ENCODE measurements at places on chromosomes 13 and 19.

DNA sequence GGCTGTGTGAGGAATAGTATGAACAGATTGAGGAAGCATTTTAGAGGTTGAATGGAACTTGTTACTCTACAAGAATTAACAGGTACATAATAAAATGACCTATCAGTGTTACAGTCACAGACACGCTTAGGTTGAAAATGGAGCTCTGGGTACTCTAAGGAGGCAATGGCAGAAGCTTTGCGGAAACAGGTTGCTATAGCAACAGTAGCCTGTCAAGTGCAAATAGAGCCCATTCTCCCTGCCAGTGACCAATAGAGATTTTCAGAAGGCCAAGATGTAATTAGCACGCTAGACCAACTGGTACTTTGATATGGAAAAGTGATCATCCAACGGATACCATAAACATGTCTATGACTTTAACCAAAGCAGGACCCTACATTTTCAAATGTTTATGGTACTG, 148.5 kb upstream of the FREM2 start:
- no peak for DNase-seq

DNA sequence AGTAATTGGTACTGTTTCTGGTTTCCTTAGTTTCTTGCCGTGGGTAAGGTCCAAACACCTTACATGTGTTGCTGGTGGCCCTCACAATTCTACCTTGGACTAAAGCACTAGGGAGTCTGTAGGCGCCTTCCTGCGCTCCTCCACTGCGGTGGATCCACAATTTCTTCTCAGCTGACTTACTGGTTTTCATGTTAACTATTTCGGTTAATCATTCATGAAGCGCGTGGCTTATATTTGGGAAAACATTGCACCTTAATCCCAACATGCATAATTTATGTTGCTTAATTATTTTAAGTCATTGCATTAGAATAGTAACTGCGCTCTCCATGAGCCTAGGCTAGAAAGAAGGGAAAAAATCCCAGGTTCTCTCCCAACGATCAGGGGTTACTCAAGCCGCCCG, 37.7 kb downstream of the ARHGEF7 start:
- no peak for DNase-seq

GRCh38 chr13:99176309-99177276, 24.1 kb upstream of the UBAC2 start:
- DNase-seq: peak; percentile 67

DNA sequence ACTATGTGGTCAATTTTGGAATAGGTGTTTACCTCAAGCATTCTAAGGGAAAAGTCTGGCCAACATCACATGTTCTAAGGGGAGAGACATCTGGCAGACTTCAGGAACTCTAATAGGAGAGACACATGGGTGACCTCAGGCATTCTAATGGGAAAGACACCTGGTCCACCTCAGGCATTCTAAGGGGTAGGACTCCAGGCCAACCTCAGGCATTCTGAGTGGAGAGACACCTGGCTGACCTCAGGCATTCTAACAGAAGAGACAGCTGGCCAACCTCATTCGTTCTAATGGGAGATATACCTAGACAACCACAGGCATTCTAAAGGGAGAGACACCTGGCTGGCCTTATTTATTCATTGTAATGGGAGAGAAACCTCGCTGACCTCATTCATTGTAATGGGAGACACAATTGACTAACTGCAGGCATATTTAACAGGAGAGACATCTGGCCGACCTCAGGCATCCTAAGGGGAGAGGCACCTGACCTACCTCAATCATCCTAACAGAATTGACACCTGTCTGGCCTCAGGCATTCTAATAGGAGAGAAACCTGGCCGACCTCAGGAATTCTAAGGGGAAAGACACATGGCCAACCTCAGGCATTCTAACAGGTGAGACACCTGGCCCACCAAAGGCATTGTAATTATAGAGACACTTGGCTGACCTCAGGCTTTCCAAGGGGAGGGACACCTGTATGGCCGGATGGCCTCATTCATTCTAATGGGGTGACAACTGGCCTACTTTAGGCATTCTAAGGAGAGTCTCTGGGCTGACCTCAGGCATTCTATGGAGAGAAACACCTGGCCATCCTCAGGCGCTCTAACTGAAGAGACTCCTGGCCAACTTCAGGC, 1346.8 kb downstream of the UQCRFS1 start:
- no peak for DNase-seq

GRCh38 chr19:9865732-9866501, 30.8 kb downstream of the PIN1 start:
- no peak for DNase-seq

GRCh38 chr13:84980571-84980970, 818.6 kb downstream of the SLITRK6 start:
- DNase-seq: no peak

DNA sequence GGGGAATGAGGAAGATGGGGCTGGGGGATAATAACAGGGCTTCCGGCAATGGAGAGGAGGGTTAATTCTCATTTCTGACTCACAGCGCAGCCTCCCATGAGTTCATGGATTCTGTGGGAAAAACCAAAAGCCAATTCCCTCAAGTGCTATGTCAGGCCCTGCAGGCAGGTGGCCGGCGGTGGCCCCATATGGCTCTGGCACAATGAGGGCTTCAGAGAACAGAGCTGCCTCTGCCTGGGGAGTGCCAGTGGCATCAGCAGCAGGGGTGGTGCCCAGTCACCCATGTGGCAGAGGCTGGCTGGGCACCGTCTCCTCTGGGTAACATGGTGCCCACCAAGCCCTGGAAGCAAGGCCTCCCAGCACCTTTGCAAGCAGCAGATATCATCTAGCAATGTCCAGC, 69.1 kb downstream of the ALOX5AP start:
- no peak for DNase-seq

DNA sequence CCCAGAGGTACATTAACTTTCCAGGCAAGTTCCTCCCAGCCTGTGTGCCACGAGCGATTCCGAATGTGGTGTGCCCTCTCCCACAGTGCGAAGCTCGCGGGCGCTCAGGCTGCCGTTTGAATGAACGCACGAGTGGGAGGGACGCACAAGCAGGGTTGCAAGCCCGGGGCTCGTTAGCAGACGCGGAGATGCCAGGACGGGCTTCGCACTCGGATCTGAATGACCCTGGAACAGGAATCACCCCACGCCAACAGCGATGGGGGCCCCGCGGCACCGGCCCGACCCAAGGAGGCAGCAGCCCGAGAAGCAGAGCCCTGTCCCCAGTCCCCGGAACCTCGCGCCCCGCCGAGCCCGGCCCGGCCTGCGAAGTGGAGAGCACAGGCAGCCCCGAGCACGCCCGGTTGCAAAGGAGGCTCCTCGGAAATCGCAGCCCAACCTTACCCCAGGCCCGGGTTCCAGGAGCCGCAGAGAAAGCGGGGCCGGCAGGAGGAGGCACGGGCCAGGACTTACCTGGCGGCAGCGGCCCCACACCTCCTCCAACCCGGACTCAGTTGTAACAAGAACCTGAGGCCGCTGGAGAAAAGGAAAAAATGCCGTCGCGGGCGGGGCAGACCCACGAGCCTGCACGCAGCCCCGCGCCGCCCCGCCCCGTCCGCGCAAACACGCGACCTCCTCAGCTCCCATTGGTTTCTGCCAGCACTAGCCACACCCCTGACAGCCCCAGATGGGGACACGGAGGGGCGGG, at the start of gene SLC25A30:
Gene SLC25A30, minus strand, starts transcription at position 584 of the 745 bp plus-strand sequence. CDS start 6,948 bp downstream, outside the sequence.
- DNase-seq: peak; percentile 94

DNA sequence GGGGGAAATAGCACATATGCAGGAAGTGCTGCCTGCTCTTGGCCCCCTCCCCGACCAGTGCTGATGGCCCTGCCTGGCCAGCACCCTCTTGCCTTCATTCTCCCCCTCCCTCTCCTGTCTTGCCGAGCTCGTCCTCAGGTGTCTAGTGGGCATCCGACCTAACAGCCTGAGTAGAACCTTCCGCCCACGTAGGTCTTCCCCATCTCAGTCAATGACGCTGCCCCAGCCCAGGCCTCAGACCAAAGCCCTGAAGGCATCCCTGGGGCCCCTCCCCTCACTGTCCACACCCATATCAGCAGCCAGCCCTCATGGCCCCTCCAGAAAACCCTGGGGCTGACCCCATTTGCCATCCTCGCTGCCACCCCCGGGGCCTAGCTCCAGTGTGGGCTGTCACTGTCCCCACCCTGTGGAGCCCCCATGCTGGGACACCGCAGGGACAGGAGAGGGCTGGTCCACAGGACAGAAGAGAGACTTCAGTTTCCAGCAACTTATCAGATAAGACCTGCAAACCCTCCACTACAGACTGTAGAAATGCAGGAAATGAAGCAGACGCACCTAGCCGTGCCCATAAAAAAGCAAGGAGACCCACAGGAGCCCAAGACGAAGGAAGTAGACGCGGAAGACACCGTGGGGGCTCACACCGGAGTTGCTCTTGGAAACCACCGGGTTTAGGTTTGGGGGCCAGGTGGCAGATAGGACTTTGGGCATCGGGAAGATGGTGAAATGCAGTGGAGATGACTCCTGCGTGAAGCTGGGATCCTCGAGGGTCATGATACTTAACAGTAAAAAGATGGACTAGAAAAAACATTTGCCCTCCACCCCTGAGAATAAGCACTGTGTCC, 38.3 kb downstream of the AP1M1 start:
- DNase-seq: no peak

DNA sequence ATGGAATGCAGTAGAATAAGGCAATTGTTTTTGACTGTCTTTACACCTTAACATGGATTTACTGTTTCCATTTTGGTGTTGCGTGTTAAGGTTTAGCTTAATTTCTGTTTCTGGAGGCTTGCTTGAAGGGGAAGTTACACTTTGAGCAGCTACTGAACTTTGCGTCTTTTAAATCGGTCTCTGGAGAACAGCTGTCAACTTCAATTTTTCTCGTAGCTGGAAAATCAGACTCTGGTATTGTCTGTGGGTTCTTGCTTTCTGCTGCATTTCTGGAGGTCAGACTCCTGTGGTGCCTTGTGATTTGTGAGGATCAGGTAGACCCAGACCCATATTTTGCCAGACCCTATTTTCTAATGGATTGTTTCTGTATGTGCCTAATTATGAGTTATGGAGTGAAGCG, 146.7 kb downstream of the ATP8A2 start:
- DNase-seq: no peak

DNA sequence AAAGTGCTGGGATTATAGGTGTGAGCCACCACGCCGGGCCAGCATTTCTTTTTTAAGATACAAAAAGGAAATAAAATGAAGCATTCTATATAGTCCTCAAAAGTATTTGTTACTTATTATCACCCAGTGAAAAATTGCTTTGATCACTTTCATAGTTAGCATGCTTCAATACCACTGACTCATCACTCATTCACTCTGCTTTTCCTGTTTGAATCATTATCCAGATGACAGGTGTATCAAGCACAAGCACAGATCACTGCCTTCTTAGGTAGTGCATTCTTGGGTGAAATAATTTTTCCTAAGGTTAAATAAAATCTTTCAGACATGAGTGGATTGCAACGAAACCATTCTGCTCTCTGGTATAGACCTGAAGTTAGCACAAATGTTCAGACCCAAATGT, 35.8 kb upstream of the SPART start:
- no peak for DNase-seq

- DNase-seq: no peak
These were observed 176.7 kb downstream of the URI1 start for GRCh38 chr19:30118760-30119159.

GRCh38 chr13:45782327-45783045, 69.1 kb downstream of the SIAH3 start:
- no peak for DNase-seq

DNA sequence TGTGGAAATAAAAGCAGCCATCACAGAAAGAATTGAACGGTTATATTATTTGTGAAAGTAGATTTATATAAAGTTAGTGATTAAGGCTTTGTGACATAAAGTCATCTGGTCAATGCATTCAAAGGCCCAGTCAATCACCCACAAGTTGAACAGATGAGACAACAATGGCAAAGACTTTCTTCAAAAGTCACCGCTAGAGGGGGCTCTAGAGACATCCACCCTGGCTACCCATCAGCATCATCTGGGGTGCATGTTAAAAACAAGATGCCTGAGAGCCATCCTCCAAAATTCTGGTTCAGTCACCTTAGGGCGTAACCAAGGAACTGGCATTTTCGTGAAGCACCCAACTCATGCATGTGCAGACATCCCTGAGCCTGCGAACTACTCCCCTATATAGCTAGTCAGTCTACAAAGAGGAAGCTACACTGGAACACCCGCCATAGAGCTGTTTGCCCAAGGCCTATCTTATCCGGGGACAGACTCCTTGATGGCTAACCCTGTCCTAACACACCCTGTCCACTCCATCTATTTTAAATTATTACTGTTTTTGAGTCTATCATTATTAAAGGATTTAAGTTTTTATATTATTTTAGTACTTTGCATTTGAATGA, 970.5 kb downstream of the UQCRFS1 start:
- DNase-seq: no peak

- no peak for DNase-seq
These were observed 361.5 kb downstream of the ENOX1 start for GRCh38 chr13:43425234-43425633.

GRCh38 chr19:35024095-35024494, 6.2 kb upstream of the SCN1B start:
- no peak for DNase-seq

DNA sequence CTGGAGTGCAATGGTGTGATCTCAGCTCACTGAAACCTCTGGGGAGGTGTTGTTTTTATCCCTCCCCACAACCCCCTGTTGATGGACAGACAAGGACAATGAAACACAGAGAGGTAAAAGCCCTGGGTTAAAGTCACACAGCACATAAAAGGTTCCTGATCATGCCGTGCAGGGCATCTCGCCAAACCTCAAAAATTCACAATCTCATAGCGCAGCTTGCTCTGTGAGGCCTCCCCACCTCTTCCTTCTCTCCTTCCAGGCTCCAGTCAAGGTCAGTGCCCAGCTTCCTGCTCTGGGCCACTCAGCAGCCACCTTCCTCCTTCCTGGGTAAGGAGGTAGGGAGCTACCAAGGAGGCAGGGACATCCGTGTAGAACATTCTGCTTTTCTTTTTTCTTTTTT, 2.3 kb downstream of the FUT2 start:
- no peak for DNase-seq

DNA sequence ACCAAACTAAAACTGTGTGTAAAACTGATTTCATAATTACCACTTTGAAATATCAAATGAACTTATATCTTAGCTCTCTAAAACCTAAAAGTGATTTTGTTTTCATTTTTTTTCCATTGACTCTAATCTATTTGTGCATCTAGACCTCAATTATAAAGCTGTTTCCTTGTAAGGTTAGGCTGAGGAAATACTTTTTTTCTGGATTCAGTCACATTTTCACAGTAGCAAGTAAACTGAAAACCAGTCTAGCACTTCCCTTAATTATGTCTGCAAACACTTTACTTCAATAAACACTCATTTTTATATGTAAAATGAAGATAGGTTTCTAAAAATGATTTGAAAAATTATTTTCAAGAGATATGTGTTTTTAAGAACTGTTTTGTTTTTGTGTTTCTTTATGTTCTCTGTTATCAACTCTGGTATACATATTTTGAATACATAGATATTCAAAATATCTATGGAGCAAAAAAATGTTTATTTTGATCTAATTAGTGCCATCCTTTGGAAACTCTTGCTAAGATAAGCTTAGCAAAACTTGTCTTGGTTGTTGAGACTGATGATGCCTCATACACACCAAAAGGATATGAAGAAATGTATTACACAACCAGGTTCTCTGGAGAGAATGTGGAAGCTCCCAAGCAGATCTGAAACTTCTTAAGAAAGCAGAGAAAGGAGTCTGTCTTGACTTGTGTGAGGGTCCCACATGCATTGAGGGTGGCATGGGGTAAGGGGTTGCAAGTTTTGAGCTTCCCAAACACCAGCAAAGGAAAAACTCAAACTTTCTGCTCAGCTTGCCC, 1887.4 kb downstream of the PCDH9 start:
- no peak for DNase-seq

All from right hindlimb (tissue), 1 donor.